Mesothelial cell of epicardium (in vitro differentiated cells): ENCODE measurements at places on chromosomes 13 and 19.

DNA sequence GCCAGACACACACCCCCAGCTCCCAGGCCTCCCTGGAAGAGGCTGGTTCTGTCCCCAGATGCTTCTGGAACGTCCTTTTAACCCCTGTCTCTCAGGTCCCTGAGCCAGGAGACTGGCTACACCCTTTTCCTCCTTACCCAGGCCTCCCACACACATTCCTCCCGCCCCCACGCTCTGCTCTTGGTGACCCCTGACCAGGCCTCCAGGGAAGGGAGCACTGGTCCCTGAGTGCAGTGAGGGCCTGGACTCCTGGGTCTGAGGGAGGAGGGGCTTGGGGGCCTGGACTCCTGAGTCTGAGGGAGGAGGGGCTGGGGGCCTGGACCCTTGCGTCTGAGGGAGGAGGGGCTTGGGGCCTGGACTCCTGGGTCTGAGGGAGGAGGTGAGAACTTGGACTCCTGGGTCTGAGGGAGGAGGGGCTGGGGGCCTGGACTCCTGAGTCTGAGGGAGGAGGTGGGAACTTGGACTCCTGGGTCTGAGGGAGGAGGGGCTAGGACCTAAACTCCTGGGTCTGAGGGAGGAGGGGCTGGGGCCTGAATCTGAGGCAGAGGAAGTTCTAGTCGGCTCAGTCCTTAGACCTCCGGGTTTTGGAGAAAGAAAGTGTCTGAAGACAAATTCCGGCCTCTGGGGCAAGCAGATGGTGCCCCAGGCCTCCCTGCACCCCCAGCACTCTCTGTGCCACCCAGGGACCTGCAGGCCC, 527 bp downstream of the KLK6 start:
- no peak for DNase-seq

GRCh38 chr13:75325711-75326110, 156.3 kb downstream of the TBC1D4 start:
- DNase-seq, result no peak

GRCh38 chr13:39035204-39035603, 2.7 kb downstream of the PROSER1 start:
- no peak for DNase-seq

DNA sequence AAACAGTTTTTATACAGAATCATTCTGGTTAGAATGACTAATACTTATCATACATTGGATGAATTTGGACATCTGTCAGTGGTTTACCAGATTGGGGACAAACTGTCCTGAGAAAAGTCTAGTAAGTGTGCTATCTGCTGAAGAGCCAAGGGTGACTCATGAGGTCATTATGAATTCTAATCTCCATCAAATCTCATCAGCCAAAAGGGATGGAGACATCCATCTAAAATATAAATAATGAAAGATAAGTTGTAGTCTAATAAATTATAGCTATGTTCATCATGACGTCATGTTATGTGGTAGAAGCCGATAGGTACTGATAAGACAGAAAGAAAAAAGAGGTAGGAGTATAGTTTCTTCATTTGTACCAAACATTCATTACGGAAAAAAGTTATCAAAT, 804.4 kb downstream of the PCDH9 start:
- DNase-seq, result no peak

DNA sequence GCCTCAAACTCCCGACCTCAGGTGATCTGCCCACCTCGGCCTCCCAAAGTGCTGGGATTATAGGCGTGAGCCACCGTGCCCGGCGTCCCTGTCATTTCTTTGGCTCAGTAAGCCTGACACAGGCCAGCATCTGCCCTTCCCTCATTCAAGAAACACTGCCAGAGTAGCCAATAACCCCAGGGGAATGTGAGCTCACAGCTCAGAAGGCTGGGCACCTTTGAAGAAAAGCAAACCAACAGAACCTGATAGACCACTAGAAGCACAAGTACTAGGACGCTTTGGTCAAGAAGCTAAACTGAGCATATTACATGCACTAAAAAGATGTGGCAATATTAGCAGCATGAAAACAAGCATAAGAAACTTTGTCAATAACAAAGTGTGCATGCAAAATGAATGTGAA, 14.2 kb downstream of the SIGLEC5 start:
- DNase-seq, result no peak

DNA sequence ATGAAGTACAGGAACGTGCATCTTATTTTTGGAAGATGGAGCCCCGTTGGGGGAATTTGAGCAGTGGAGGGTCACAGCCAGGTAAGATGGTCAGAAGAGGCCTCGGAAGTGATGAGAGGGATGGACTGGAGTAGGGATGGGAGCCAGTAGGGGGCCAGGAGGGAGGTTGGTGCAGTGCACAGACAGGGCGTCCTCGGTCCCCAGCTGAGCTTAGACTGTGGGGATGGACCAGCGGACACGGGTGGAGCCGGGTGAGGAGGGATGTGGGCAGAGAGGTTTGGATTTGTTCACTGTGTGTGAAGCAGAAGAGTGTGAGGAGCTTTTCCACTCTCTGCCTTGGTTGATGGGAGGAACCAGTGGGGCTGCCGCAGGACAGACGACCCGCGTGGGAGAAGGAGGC, 10.6 kb downstream of the RPS9 start:
- DNase-seq, result no peak

DNA sequence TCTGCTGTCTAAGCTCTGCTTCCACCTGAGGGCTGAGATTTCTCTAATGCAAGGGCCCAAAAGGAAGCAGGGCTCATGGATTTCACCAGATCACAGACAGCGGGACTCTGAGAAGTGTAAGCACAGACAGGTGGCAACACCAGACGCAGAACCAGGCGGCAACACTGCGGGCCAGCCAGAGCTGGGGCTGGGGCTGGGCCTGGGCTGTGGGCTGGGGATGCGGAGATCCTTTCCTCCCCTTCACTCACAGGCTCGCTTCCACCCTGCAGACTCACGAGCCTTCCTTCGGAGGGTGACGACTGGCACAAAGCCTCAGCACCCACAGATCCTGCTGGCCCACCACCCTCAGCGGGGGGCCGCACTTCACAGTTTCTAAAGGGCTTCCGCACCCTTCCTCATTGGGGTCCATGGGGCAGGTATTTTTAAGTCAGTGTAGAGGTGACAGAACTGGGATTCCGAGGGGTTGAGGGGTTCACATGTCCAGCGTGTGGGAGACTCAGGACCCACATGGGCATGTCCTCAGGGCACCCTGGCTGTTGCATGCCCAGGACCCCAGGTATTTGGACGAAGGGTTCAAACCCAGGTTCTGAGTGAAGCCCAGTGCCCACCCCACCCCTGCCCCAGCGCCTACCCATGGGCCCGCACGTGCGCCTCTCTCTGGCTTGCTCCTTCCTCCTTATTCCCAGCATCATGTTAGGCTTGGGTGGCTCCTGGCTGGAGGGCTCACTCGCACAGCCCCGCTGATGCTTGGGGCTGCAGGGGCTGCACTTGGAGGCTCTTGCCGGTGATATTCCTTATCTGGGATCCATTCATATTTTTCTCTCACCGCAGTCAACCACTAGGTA, 137.3 kb upstream of the GPR12 start:
- DNase-seq, result no peak

GRCh38 chr19:46373491-46374359, 26.8 kb downstream of the PPP5C start:
- no peak for DNase-seq

DNA sequence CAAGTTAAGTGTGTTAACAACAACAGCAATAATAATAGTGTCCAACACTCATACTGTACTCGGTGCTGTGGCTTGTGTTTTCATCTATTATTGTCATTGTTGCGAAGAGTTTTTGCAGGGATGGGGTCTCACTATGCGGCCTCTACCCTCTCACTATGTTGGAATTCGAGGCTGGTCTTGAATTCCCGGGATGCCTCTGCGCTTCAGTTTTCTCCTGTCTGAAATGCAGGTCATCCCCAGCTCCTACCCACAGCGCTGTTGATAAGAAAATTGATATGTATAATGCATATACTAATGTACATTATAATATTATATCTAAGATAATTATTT, 4.9 kb upstream of the SBK3 start:
- no peak for DNase-seq

- DNase-seq, result no peak
Observed at GRCh38 chr19:38556521-38557174, 61.1 kb downstream of the MAP4K1 start.
